ENCODE measurements at places on chromosomes 2 and 18.

DNA sequence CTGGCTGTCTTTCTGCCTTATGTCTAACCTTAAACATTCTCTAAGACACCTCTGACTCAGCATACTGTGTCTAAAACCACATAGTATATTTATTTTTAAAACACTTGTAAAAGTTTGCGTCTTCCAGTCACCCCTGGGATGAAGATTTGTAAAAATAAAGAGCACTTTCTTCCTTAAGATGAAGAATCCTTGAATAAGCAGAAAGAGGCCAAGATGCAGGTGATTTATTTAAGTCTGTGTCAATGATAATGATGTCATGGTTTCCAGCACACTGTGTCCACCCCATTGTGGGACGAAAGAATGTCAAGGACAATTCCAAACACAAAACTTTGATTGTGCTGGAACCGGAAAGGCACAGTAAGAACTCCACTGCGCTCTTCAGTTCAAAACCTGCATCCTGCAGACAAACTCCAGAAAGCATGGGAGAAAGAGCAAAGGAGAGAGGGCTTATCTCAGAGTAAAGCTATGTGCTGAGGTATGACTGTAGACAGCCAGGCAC is 92.9 kb downstream of the ZEB2 start:
- no peak for DNase-seq

- DNase-seq = no peak
Observed at GRCh38 chr18:23838233-23838632, 149.0 kb downstream of the LAMA3 start.

GRCh38 chr18:63775166-63775730 is at the start of gene SERPINB7:
SERPINB7 (plus strand) TSS chr18:63775418; CDS start chr18:63782373, 6,955 bp downstream.
- DNase-seq = no peak

- no peak for DNase-seq
Observed at GRCh38 chr18:4399929-4400328, 55.2 kb downstream of the DLGAP1 start.

- no peak for DNase-seq
Observed at GRCh38 chr2:153595939-153596338, 117.4 kb upstream of the RPRM start.

GRCh38 chr18:53795610-53796009 is 428.9 kb downstream of the MBD2 start:
- no peak for DNase-seq

- no peak for DNase-seq
Observed at GRCh38 chr2:24508878-24509277, 17.8 kb downstream of the NCOA1 start.

GRCh38 chr2:232761301-232761907 is 15.0 kb downstream of the KCNJ13 start:
- no peak for DNase-seq

DNA sequence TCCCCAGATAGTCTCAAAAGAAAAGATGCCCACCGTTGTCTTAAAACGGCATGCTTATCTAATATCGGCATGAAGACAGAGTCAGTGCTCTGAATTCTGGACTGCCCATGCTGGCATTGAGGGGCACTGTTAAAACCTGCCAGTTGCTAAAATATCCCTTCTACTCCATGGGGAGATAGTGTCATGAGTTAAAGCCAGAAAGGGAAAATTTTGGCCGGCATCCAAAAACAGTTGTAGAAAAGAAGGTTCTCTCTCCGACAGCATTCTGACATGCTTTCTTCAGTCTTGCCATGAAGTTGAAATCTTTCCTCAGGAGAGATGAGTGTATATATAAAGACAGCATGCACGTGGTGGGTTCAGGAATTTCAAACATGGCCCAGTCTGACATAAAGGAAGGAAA is 401.3 kb upstream of the PIK3C3 start:
- DNase-seq = no peak

DNA sequence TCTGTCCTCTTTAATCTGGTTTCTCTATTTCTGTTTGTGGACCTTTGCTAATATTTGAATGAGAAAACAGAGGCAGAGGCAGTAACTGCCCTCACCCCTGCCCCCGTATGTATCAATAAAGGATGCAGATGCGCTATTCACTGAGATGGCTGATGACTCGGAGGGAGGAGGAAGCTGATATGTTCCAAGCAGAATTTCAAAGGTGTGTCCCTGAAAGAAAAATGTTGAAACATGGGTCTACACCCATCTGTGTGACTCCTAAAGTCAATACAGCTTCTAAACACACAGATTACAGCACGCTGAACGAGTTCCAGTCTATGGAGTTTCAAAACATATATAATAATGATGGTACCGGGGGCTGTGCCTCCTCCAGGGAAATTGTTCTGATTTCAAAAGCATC is 38.8 kb downstream of the EPHA4 start:
- DNase-seq = no peak

Measured in stimulated activated CD4-positive, alpha-beta T cell treated with anti-CD3 and anti-CD28 coated beads, TNF-alpha, amount 100 ng/mL, for 1 hour (primary cell).